GM10248 (cell line): ENCODE measurements at places on chromosomes 13 and 19.

DNA sequence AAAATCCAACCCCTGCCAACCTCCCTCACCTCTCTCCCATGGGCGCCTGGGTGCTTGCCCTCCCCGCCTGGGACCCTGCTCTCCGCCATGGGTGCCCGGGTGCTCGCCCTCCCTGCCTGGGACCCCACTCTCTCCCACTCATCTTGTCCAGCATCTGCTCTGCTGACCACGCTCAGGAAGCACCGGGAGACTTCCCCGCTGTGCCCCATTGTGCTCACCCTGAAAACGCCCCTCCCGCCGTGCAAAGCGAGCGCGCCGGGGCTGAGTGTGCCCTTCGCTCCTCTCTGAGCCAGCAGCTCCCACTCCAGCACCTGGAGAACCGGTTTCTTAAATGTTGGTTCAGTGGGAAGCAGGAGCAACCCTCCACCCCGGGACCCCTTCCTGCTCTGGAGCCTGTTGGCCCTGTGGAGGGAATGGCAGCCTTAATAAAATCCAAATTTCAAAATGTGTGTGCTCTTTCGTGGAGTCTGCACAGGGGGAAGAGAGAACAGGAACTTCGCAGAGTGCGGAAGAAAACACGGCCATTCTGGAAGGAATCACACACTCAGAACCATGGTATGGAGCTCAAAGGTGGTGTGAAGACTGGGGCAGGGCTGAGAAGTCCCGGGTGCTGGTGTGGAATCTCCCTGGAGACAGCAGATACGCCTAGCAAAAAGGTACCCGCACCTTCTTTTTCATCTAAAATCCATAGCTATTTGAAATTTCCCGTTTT, 23.1 kb upstream of the CDC16 start:
- DNase-seq = no peak

GRCh38 chr19:33429891-33430673, 56.6 kb downstream of the CEBPG start:
- DNase-seq = no peak

- no peak for DNase-seq
These were observed 893.0 kb downstream of the UQCRFS1 start for GRCh38 chr19:28319918-28320317.

- DNase-seq = peak; percentile 59
These were observed 77.0 kb downstream of the LRRC63 start for GRCh38 chr13:46288570-46289259.

GRCh38 chr19:46980761-46981160, 38.9 kb upstream of the NPAS1 start:
- DNase-seq = no peak
